ENCODE measurements at places on chromosomes 4 and X.

GRCh38 chrX:138748480-138748879, 37.0 kb upstream of the FGF13 start:
- DNase-seq, result peak; percentile 0

DNA sequence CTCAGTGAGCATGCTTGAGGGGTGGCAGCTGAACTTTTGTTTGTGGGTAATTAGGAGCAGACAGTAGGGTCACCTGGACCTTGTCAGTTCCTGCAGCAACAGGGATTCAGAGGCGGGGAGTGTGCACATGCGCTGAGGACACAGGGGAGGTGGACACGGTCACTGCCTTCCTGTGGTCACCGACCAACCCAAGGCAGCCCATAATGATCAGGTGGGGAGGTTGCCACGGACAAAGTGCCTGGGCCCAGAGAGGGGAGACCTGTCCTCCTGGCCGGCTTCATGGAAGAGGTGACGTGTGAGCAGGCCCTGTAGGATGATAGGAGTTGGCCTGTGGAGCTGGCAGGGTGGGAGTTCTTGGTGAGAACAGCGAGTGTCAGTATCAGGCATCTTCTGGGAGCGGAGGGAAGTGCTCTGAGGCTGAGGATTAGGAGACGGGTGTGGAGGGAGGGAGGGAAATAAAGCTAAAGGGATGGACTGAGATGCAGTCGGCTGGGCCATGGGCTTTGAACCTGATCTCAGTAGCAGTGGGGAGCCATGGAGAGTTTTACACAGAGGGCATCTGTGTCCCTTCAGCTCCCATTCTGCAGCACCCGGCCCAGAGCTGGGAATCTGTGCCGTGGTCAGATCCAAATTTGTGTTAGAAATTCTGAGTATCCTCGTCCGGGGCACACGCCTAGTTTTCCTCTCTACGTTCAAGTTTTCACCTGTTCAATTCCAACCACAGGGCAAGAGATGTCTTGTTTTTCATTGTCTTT, 100.0 kb downstream of the PSAPL1 start:
- DNase-seq, result no peak

DNA sequence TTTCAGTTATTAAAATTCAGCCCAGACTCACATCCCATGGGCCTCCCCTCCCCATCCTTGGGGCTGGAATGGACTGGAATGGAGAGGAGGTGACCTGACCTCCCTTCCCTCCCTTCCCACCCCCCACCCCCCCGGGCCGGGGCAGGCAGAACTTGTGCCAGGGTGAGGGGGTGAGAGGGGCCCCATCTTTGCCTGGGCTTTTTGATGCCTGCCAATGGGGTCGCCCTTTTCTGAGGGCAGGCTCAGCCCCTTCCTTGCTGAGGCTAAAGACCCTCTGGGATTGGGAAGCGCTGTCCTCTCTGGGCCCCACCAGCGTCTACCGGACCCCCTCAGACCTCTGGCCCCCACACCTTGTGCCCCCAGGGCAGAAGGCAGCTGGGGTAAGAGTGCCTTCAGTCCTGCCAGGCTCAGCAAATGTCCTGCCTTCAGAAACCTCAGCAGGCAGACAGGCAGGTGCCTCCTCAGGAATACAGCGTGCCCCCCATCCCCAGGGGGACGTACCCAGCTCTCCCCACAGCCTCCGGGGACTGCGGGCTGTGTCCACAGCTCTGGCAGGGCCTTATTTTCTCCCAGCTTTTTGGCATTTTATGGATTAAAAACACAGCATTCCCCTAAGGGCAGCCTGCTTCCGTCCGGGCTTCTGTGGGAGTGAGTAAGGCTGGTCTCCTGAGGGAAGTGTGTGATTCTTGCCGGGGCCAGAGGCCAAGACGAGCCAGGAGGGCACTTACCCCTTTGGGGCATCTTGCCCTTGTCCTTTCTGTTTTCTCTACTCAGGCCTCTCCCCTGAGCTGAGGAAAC, 12.6 kb upstream of the CCNQ start:
- DNase-seq, result no peak

GRCh38 chrX:96563646-96564045, 121.0 kb upstream of the DIAPH2 start:
- peak; percentile 43 for DNase-seq

GRCh38 chrX:71532078-71532752, 689 bp upstream of the OGT start:
- peak; percentile 63 for DNase-seq

GRCh38 chr4:36351082-36351666, 69.8 kb downstream of the DTHD1 start:
- no peak for DNase-seq
